Activated T-cell treated with anti-CD3 and anti-CD28 coated beads, Interleukin-2, amount 50 U/mL, for 1 hour (primary cell): ENCODE measurements at places on chromosomes 5 and 9.

DNA sequence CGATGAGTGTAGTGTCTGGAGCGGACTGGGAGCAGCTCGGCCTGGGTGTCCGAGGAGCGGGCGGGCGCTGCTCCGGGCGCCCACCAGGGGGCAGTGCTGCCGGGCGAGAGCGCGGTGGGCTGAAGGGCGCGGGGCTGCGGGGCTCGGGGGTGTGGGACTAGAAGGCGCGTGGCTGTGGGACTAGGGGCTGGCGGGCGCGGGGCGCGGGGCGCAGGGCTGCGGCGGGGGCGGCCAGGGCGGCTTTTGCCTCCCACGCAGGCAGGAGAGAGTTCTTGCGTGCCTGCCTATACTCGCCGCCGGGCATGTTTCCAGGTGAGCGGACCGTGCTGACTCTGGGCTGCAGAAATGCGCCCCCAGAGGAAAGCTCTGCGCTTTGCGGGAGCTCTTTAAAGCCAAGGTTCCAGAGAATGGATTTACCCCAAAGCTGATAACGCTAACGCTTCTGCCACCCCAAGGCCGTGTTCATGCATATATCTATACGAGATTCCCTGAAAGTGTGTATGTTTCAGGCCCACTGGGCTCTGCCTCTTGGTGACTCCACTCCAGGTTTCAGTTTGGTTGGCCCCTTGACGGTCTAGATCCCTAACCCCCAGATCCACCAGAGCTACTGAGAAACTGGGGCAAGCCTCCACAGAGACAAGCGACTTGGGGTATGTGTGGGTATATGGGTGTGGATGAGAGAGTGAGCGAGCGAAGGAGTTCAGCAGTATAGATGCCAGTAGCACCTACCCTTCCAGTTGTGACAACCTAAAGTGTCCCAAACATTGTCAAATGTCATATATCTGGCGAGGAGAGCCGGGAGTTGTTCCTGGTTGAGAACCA is 56.2 kb downstream of the ACER2 start:
- DNase-seq, result peak; percentile 81

DNA sequence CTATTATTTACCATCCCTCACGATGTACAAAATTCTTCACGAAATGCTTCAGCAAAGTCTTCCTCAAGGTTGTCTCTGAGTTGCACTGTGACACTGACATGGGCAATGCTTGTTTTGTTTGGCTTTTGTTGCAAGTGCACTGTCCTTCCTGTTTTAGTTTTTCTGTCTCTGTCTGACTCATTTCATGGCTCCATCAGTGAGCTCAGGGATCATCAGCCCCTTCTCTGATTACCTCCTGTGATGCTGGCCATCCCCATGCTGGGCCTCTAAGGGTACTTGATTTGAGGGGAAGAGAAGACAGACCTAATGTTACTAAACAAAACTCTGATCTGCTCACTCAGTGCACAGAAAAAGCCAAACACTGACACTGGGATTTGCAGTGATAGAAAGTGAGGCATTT is 37.6 kb upstream of the STX17 start:
- no peak for DNase-seq

- no peak for DNase-seq
Measured at GRCh38 chr9:88947581-88948573, 43.4 kb upstream of the S1PR3 start.

- no peak for DNase-seq
Measured at GRCh38 chr5:31280210-31280609, 86.7 kb downstream of the CDH6 start.

GRCh38 chr5:157548513-157549282 is 26.9 kb downstream of the ADAM19 start:
- no peak for DNase-seq

DNA sequence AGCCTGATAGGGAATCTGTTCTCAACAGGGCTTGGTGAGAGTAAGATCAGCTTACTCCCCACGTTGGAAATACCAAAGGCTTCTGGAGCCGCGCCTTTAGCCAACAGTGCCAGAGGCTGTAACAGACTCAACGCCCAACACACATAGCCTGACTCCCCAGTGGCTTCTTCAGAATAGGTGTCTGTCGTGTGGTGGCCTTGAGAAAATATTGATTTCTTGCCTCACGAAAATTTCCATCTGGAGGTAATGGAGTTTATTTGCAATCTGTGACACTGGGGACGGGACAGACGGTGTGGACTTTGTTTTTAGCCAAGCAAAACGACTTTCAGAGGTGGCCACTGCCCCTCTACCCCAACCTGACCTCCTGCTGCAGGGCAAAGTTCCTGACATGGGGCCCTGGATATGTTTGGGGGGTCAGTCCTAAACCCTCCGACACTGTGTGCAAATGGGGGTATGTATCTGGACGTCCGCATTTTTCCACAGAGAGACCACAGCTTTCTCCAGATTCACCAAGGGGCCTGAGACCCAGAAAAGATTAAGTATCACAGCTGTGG is 189.3 kb downstream of the CDK5RAP2 start:
- DNase-seq, result no peak

- DNase-seq, result no peak
Measured at GRCh38 chr5:67255881-67256280, 59.3 kb upstream of the CD180 start.

GRCh38 chr5:154916874-154917273 is 21.1 kb downstream of the GEMIN5 start:
- DNase-seq, result no peak

DNA sequence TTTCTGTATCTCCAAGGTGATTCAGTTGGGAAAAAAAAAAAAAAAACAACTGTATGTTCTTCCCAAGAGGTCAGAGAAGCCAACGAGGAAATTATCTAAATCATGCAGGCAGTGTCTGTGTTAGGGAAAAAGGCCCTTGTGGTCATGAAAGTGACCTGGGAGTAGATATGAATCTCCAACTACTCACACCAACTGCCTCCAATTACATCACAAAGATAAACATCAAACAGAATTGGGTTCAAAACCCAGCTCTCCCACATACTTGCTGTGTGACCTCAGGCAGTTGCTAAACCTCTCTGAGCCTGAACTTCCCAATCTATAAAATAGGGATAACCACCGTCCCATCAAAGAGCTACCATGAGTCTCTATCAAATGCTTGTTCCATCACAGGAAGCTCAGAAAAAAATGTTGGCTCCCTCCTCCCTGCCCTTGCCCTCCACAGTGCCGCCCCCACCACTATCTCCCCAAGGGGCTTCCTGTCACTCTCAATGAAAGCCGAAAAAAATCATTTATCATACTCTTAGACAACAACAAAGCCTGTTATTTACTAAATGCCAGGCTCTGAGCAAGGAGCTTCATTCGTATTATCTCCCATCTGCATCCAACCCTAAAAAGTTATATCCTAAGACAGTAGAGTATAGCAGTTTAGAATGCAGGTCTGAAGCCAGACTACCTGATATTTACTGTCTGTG is 42.9 kb downstream of the CDK5RAP2 start:
- DNase-seq, result no peak

- no peak for DNase-seq
Measured at GRCh38 chr9:8600914-8601680, 801.5 kb upstream of the DMAC1 start.
